PC-3 (cell line): ENCODE measurements at places on chromosomes 6 and 20. TPM values are rescaled to one million over a fixed set of nuclear protein-coding genes. Genes with fewer than 3 reads are reported as not detected.

DNA sequence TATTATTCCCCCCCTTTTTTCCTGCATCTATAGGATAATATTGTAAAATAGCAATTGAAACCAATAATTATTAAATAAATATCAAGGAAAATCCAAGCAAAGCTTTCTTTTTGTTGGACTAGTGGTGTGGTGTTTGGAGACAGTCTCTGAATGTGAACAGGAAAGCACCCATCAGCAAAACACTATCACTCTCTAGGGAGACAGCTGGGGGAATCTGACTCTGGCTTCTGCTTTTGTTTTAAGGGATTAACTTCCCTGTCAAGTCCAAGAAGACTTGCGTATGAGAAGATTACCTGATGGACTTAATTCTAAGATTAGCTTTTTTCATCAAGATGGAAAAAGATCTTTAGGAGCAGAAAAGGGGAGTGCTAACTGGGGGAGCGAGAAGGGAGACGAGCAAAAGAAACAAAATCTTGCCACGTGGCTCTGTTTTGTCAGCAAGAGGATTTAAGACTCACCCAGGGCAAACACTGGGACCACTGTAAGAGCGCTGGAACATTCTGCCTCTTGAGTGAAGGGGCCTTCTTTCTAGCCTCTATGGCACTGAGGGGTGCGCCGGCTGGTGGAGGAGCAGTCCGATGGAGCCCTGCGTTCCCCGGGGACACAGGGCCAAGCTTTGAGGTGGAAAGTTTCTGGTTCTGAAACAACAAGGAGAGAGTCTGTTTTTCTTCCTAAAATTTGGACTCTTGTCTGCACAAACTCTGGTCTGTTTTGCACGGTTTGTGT lies 570 bp downstream of the TULP4 start:
- no peak for DNase-seq
- no peak overlapping the region for H3K27ac ChIP-seq
- no peaks in the 10 kb centered on the region for H3K27me3 ChIP-seq
- no peak overlapping the region for H3K4me3 ChIP-seq

DNA sequence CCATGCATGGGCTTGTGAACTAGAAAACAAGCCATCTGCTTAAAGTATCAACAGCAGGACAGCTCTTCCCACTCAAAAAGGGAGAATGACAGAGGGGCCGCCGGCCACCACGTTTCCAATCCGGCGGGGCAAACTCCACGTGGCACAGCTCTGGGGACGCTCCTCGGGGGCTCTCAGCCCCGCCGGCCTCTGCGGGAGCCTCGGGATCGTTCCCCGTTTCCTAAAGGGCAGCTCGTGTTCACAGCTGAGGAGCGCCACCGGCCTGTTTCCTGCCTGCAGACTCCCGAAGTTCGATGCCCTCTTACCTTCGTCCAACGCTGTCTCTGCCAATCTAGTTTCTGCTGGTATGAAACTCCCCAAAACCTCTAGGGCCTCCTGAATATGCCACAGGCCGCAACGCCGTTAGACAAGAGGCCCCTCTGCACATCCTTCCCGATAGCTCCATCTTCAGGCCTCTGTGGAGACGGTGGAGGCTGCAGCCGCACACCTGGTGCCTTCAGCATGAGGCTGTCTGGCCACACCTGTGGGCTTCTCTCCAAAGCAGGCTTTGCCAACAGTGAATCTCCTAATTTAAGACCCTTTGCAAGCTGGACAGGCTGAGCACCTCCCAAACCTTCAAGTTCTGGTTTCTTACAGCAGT lies 46.5 kb downstream of the KCNQ2 start:
- H3K36me3 ChIP-seq = no peaks in the 10 kb centered on the region
- H3K27ac ChIP-seq = no peak overlapping the region
- H3K4me1 ChIP-seq = no peaks in the 10 kb centered on the region
- peaks cover 32% of the 10 kb centered on the region for H3K27me3 ChIP-seq
- DNase-seq = peak; percentile 18

DNA sequence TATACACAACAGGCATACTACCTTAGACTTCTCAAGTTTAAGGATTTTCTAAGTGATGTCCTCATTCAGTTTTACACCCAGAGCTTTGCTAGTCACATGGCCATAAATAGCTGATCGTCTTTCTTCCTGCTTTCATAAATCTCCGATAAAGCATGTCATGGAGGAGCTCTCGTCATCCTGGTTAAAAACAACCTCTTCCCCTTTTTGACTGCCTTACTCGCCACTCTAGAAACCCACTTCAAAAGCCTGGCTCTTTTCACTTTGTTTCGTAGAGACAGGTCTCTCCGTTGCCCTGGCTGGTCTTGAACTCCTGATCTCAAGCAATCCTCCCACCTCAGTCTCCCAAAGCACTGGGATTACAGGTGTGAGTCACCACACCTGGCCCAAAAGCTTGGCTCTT lies 67.0 kb upstream of the SMIM29 start:
- no peaks in the 10 kb centered on the region for H3K27me3 ChIP-seq
- no peaks in the 10 kb centered on the region for H3K36me3 ChIP-seq

GRCh38 chr20:34015401-34016335 lies 22.0 kb downstream of the RALY start:
- H3K36me3 ChIP-seq = no peaks in the 10 kb centered on the region
- H3K27me3 ChIP-seq = no peaks in the 10 kb centered on the region
- H3K27ac ChIP-seq = no peak overlapping the region
- H3K4me3 ChIP-seq = no peak overlapping the region
- DNase-seq = no peak
- 0 out of 2 replicates have a peak, but pooled peaks cover 8% of the 10 kb centered on the region for H3K4me1 ChIP-seq

Gene SFTA2
- total RNA-seq = not detected in 2 replicates

Gene CYP21A2
- total RNA-seq = not detected in 2 replicates

Gene IMPG1
- total RNA-seq = not detected in 2 replicates
